NCI-H2107 (cell line): ENCODE measurements at places on chromosomes 2 and 18.

DNA sequence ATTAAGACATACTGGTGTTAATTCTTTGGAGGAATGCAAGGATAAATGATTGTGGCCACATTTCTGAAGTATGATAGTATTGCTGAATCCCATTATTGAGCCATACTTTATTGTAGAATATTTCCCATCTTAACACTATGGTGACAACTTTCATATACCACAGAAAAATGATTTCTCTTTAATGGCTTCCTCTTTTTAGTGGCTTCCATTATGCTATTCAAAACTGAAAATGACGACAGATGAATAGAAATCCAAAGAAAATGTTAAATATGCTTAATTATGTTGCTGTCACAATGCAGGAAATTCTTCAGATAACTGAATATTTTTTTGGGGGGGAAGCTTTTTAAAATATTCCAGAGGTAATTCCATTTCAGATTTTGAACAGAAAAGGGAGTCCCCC, 88.9 kb upstream of the TMEM200C start:
- no peak for DNase-seq

GRCh38 chr2:140542627-140543026, 1588.2 kb downstream of the LRP1B start:
- DNase-seq, result no peak

DNA sequence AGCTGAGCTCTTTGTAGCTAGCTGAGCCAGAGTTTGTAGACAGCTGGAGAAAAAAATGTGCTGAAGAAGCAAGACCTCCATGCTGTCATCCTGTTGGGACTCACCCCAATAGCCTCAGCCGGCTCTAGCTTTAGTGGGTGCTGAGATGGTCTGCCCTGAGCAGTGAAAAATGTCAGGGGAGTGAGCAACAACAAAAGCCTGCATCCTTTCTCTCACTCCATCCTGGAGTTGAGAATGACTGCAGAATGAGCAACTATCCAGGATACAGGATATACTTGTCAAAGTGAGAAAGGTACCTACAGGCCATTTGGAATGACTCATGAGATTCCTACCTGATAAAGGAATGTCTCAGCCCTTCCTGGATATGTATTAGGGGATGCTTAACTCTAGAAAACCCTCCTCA, 146.1 kb upstream of the DLX2 start:
- no peak for DNase-seq

GRCh38 chr2:68196120-68196716, 38.5 kb downstream of the PNO1 start:
- DNase-seq, result no peak

GRCh38 chr18:11883153-11883552, 25.0 kb downstream of the MPPE1 start:
- DNase-seq, result no peak

- no peak for DNase-seq
Measured at GRCh38 chr2:72083751-72084583, 63.7 kb downstream of the CYP26B1 start.

DNA sequence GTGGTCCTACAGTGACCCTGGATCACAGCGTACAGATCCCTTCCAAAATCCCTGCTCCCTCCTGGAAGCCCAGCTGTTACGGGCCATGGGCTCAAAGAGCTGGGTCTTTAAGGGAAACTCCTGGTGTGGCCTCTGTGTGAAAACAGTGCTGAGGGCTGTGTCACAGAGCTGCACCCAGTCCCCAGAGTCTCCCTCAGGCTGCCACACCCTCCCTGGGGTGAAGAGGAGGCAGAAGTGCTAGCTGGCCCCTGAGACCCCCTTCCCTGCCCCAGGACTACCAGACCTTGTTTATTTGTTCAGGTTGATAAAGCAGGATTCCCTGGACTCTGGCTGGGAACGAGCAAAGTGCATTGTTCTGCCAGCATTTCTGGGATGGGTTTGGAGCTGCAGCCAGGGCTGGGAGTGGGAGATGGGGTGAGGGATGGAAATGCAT, 7.7 kb downstream of the ATOH8 start:
- no peak for DNase-seq

DNA sequence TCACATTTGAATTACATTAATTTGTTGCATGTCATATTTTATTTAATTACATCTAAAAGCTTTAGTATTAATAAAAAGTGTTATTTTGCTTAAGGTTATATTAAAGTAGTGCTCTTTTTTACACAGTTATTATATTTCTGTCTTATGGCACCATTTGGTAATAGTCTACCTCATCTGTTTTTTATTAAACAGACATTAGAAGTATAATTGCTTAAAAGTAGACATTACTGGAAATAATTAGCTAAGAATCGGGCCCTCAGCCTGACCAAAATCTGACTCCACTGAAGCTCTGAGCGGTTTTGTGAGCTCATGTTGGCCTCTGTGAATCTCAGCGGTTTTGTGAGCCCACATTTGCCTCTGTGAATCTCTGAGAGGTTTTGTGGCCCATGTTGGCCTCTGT, 102.5 kb upstream of the SNTG2 start:
- no peak for DNase-seq

DNA sequence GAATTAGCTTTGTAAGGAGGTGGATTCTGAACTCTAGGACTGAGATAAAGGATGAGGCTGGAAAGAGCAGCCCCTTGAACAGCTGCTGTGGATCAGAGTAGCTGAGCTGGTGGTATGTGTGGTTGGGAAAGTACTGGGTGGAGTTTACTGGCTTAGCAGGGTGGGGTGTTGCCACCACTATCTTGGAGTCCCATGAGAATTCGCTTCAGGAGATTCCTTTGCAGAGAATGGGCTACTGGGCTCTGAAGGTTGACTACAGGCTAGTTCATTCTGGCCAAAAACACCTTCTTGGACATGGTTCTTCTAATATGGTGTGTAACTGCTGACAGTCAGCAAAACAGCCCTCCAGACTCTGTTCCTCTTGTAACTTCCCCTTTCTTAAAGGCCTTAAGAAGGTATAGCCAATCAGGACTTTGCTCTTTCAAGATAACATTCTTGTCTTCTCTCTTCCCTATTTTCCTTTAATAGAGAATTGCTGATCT, 52.7 kb downstream of the TET3 start:
- no peak for DNase-seq

- DNase-seq, result no peak
Measured at GRCh38 chr2:183179156-183179555, 54.9 kb downstream of the NUP35 start.

DNA sequence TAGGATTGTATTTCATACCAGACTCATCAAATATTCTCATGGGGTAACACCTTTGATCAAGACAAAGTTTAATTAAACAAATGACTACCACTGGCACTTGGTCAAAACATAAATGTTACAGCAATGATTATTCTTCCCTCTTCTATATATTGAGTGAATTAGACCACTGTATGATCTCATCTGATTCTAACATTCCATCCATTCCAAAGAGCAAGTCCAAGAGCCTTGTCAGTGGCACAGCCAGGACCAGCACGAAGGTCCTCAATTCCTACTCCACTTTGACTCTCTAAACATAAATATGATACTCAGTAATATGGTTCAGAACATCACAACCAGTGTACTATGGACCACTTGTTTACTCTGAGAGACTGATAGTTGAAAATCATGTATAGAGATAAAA, 86.4 kb downstream of the AP1S3 start:
- DNase-seq, result no peak

- DNase-seq, result peak; percentile 23
Measured at GRCh38 chr18:43830947-43831346, 553.7 kb upstream of the SYT4 start.

DNA sequence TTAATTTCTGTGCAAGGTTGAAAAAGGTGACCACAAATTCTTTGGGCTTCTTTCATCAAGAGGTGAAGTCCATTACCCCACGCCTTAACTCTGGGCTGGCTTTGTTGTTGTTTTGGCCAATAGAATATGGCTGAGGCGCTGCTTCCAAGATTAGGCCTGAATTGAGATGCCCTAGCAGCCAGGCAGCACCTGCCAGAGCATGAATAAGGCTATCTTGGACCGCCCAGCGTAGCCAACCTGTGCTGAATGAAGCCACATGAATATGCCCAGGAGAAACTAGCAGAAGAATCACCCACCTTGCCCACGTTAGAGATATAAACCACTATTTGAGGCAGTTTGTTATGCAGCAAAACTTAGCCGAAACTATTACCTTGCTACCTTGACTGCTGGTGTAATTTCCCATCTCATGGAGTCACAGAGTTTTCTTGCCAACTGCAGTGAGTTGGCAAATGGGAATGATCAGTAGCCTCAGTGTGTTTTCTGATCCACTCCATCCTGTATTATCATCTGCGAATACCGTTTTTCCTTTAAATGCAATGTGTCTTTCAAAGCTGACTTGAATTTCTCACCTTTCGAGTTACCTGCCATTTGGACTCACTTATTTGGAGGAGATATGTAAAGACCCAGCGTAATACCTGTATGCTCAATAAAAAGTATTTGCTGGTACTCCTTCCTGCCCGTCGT, 679 bp downstream of the TSGA10 start:
- no peak for DNase-seq

DNA sequence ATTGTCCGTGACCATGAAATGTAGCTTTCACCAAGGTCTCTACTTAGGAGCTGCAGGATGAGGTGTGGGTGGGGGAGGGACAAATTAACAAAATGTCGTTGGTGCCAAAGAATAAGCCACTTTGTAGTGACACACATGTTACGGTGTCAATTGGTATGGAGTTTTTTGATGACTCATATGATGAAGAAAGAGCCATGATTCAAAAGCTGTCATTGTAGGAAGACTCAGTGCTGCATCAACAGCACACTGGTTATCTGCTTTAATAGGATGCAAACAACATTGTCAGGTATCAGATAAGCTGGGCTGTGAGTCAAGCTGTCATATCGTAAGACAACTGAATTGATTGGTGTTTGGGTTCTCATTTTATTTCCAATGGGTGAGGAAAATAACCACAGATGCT, 36.6 kb upstream of the BOD1L2 start:
- DNase-seq, result no peak

DNA sequence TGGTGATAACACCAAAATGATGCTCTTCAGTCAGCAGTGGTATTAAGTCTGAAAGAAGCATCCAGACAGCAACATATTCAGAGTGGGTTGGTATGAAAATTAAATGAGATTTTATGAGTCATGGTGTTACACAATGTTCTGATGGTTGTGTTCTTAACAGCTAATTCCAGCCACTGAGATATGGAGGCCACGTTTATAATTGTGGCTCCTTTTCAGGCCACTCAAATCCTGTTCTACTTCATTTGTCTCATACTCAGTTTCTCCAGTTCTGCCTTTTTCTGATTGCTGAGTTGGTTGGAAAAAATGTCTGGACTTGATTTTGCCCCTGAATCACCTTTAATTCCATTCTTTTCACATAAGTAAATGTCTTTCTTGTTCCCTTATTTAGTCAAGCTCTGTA, 162.7 kb upstream of the COL3A1 start:
- no peak for DNase-seq

GRCh38 chr2:180778291-180778690, 202.1 kb upstream of the UBE2E3 start:
- DNase-seq, result no peak

DNA sequence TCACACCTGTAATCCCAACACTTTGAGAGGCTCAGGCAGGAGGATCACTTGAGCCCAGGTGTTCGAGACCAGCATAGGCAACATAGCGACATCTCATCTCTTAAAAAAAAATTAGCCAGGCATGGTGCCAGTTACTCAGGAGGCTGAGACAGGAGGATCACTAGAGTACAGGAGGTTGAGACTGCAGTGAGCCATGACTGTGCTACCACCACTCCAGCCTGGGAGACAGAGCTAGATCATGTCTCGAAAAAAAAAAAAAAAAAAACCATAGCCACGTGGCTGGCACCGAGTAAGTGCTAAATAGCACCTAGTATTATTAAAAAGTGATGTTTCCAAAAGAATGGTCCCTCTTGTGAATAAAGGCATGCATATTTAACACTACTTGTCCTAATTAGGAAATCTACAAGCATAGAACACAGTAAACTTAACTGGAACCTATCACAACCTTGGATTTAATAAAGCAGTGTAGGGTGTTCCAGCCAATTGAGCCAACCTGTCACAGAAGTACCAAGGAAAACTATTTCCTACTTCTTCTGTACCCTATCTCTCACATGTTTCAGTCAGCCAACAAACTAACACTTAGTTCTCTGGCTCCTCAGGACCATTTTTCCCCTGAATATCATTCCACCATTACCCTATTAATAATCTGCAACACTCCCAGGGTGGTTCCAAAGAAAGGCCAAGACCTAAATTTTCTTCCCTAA, 8.8 kb downstream of the RAB1A start:
- no peak for DNase-seq

- DNase-seq, result no peak
Measured at GRCh38 chr2:120737340-120738101, 1.9 kb downstream of the GLI2 start.

- no peak for DNase-seq
Measured at GRCh38 chr2:195659114-195659513, 2.1 kb downstream of the SLC39A10 start.

DNA sequence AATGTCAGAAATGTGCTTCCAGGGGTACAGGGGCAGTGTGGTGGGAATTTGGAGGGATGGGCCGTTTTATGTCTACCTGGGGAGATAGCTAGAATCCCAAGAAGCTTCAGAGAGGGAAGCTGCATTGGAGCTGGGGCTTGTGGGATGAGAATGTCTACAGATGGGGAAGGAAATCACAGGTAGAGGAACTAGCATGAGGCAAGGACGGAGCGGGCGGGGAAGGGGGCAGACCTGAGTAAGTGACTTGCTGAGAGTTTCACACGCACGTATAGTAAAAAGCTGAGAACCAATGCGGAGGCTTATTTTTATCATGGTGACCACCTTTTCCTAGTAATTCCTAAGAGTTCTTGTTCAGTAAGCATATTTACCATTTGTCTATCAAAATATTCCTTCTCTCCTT, 6.3 kb downstream of the C2orf80 start:
- DNase-seq, result no peak

DNA sequence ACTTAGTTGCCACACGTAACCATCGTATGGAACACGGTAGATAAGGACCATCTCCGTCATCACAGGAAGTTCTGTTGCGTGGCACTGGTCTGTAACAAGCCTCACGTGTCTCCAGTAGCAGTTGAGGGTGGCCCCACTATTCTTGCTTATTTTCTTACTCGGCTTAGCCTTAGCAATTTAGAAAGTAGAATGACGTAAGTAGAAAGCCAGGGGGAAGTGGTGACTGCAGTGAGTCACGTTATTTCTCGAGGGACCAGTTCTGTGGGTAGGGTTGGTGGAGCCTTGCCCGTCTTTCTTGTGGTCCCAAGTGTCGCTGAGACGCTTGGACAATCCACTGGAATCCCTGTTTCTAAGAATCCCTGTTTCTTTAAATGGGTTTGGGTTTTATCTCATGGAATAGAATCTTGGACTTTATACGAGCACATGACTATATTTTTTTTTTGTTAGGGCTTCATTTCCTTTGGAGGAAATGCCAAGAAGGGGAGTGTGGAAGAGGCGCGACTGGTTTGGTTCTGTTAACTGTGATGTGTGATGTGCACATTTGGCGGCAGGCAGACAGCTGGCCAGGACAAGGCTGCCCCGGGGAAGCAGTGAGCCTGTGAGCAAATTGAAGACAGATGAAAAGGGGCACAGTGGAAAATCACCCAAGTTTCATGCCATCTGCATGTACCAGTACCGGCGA, 96.2 kb downstream of the CABLES1 start:
- DNase-seq, result no peak

- DNase-seq, result no peak
Measured at GRCh38 chr18:63427558-63427957, 5.3 kb upstream of the VPS4B start.

- DNase-seq, result no peak
Measured at GRCh38 chr2:136133176-136133575, 15.2 kb upstream of the CXCR4 start.

GRCh38 chr2:46874236-46874929, 41.2 kb downstream of the MCFD2 start:
- no peak for DNase-seq
